ENCODE measurements at places on chromosomes 1 and 21.

DNA sequence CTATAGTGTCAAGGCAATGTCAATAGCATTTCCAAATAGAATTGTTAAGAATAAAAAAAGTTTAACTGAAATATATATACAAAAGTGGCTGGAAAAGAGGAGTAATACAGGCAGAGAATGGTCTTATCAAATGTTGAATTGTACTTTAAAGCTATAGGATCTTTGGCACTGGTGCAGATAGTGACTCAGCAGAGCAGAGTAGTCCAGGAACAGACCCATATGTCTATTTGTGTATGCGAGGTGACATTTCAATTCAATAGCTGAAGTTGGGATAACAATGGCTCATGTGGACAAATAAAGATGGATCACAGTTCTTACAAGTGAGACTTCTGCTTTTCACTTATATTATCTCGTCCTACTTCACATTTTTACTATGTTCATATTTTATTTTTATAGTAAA is 543.0 kb upstream of the B3GALT2 start:
- DNase-seq: no peak

GRCh38 chr21:35481005-35481404 is 431.9 kb upstream of the RUNX1 start:
- no peak for DNase-seq

GRCh38 chr1:171910786-171911185 is 69.5 kb downstream of the DNM3 start:
- DNase-seq: no peak

GRCh38 chr1:221066351-221067001 is 187.2 kb downstream of the HLX start:
- DNase-seq: no peak

- DNase-seq: no peak
These were observed 188.5 kb downstream of the GRIK3 start for GRCh38 chr1:36845802-36846201.
